ENCODE measurements at places on chromosomes 7 and 10.
A peak's percentile ranks its signal among the peaks of the same experiment; 100 is the strongest.

GRCh38 chr10:114405011-114405350 is 679 bp upstream of the AFAP1L2 start:
- DNase-seq: no peak

GRCh38 chr7:12951397-12951801 is 264.0 kb downstream of the ARL4A start:
- DNase-seq: no peak

GRCh38 chr7:155868955-155869783 is 56.9 kb upstream of the SHH start:
- no peak for DNase-seq

GRCh38 chr10:119237722-119238436 is 30.5 kb downstream of the GRK5 start:
- no peak for DNase-seq

- DNase-seq: no peak
Observed at GRCh38 chr7:80583901-80584300, 54.5 kb upstream of the CD36 start.

DNA sequence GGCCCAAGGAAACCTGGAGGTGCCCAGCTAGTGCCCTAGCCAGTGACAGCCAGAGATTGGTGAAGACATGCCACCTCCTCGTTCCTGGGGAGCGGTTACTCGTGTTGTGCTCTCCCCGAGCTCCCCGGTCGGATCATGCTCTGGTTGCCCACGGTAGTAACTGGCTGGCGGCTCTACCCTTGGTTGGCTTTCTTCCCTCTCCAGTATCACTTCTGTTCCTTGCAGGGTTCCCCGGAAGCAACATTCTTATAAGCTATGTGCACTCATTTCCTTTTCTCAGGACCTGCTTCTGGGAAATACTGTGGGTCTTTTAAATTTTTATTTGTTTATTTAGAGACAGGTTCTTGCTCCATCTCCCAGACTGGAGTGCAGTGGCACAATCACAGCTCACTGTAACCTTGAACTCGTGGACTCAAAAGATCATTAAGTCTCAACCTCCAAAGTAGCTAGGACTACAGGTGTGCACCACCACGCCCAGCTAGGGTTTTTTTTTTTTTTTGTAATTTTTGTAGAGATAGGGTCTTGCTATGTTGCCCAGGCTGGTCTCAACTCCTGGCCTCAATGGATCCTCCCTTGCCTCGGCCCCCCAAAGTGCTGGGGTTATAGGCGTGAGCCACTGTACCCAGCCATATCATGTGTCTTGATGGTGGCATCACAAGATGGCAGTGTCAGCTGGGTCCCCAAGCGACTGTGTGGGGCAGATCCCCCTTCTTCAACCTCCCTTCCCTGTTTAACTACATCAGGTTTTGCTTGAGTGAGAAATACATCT is 6.9 kb upstream of the CALHM1 start:
- no peak for DNase-seq

DNA sequence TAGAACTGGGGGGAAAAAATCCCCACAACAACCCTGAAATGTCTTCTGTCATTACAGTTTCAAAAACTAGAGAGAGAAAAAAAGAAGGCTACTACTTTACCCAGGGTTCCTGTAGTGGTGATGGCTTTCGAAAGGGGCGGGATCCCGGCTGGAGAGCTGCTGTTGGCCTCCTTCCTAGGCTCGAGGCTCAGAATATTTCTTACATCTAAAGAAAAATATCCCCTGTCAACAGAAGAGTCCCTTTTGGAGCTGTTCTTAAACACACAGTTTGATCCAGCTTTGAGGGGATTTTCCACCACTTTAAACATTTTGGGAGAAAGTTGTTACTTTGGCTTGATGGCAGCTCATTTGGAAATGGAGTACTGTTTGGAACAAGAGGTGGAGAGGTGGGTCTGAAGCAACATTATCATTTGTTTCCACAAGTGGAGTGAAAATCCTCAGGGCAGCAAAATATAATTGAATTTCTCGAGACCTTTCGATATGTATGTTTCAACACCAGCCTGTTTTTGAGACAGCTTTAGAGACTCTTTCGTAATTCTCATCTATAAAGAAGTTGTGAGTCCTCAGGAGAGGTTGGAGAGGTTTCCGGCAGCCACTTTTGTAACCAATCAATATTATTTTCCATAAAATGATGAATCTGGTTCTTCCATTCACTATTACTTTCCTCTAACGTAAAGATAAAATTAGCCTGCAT is 5.1 kb downstream of the HOXA13 start:
- no peak for DNase-seq

- DNase-seq: no peak
Observed at GRCh38 chr10:15140698-15141097, 27.8 kb downstream of the NMT2 start.

- peak; percentile 85 for DNase-seq
Observed at GRCh38 chr7:29408841-29409243, 154.8 kb upstream of the PRR15 start.

- no peak for DNase-seq
Observed at GRCh38 chr7:124566583-124566982, 199.0 kb downstream of the GPR37 start.

GRCh38 chr7:47500103-47500563 is 81.8 kb downstream of the TNS3 start:
- DNase-seq: no peak

Measured in RPMI8226 (cell line).